ENCODE measurements at places on chromosomes 2 and 18. TPM values are rescaled to one million over a fixed set of nuclear protein-coding genes. Genes with fewer than 3 reads are reported as not detected.

Gene NIF3L1
- polyA plus RNA-seq = 17.6 TPM

Gene LAMA3
- polyA plus RNA-seq = 15.4 TPM

Gene ALS2
- polyA plus RNA-seq = 8.4 TPM

Gene DYNC2LI1
- polyA plus RNA-seq = 68.6 TPM

Gene CYP27A1
- polyA plus RNA-seq = 46.7 TPM

All from small intestine (tissue), 16 donors.